ENCODE measurements at places on chromosomes 12 and 14. TPM values are rescaled to one million over a fixed set of nuclear protein-coding genes. Genes with fewer than 3 reads are reported as not detected.
A peak's percentile ranks its signal among the peaks of the same experiment; 100 is the strongest.

DNA sequence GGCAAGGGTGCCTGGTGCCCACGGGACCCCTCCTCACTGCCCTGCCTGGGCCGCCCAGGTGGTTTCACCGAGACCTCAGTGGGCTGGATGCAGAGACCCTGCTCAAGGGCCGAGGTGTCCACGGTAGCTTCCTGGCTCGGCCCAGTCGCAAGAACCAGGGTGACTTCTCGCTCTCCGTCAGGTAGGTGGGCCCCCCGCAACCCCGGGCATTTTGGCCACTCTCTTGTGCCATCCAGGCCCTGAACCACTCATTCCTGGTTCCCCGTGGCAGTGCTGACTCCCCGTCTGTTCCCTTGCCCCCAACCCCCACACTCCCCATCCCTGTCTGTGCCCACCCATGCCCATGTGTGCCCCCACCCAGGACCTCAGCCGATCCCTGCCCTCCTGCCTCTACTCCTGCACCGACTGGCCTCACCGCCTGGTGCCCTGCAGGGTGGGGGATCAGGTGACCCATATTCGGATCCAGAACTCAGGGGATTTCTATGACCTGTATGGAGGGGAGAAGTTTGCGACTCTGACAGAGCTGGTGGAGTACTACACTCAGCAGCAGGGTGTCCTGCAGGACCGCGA is 480 bp downstream of the PTPN6 start:
- no peak overlapping the region for H3K27ac ChIP-seq
- H3K36me3 ChIP-seq, result no peaks in the 10 kb centered on the region
- DNase-seq, result peak; percentile 1

- DNase-seq, result no peak
- H3K4me1 ChIP-seq, result no peaks in the 10 kb centered on the region
- H3K4me3 ChIP-seq, result no peak overlapping the region
- no peaks in the 10 kb centered on the region for H3K27me3 ChIP-seq
These were observed 11.5 kb upstream of the WNK1 start for GRCh38 chr12:740921-741320.

- H3K4me1 ChIP-seq, result no peaks in the 10 kb centered on the region
- no peak for DNase-seq
- H3K36me3 ChIP-seq, result no peaks in the 10 kb centered on the region
- no peak overlapping the region for H3K4me3 ChIP-seq
These were observed 37.0 kb upstream of the FRMD6 start for GRCh38 chr14:51614707-51615106.

RASSF8 gene
- total RNA-seq, result 39.3 TPM

- DNase-seq, result no peak
- H3K4me3 ChIP-seq, result no peak overlapping the region
- no peaks in the 10 kb centered on the region for H3K27me3 ChIP-seq
- H3K27ac ChIP-seq, result no peak overlapping the region
These were observed 7.3 kb downstream of the FKBP11 start for GRCh38 chr12:48917857-48918537.

DNA sequence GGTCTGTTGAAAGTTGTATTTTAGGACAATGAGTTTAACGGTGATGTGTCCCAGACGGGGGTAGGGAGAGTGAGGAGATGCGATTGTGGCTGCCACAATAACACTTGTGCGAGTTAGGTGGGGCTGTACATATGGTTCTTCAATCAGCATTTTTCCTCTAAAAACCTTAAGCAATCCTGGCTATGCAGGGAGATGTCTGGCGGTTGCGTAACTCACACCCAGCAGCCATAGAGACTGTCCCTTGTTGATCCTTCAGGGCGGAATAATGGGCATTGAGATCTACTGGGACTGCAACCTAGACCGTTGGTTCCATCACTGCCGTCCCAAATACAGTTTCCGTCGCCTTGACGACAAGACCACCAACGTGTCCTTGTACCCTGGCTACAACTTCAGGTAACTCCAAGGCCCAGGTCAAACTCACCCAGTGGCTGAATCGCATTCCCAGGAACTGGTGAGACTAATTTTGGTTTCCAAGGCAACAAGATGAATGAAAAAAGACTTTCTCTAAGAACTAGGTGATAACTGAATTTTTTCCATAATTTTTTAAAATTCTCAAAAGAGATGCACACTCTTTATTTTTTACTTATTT is 34.6 kb downstream of the P2RX7 start:
- DNase-seq, result no peak
- H3K4me3 ChIP-seq, result no peak overlapping the region
- H3K36me3 ChIP-seq, result no peaks in the 10 kb centered on the region
- no peaks in the 10 kb centered on the region for H3K4me1 ChIP-seq

DNA sequence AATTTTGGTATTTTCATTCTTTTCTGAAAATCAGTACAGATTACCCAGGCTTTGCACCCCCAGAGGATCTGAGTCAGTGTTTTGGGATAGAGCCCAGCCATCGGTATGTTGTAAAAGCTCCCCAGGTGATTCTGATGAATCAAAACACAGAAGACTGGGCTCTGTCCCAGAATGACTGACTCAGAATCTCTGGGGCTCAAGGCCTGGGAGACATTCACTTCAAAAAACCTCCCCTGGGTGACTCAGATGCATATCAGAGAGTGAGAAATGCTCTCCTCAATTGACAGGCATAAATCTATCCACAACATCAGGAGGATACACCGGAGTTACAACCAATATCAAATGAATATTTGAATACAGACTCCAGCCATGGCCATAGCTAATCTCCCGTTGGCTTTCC is 32.6 kb downstream of the SLC35F4 start:
- H3K36me3 ChIP-seq, result no peaks in the 10 kb centered on the region
- H3K4me3 ChIP-seq, result no peak overlapping the region
- DNase-seq, result peak; percentile 84
- H3K27me3 ChIP-seq, result peaks cover 5% of the 10 kb centered on the region
- H3K4me1 ChIP-seq, result no peaks in the 10 kb centered on the region
